T-cell (primary cell): ENCODE measurements at places on chromosomes 4 and X. TPM values are rescaled to one million over a fixed set of nuclear protein-coding genes. Genes with fewer than 3 reads are reported as not detected.

The GASK1B gene
- not detected for total RNA-seq

The ENPP6 gene
- total RNA-seq = not detected

The CDKL5 gene
- total RNA-seq = 3.9 TPM

The OPRPN gene
- not detected for total RNA-seq

The NBDY gene
- 33.8 TPM for total RNA-seq

The C4orf50 gene
- total RNA-seq = 0.28 TPM

The ARR3 gene
- not detected for total RNA-seq

The YIPF7 gene
- not detected for total RNA-seq

The SMIM14 gene
- 15.5 TPM for total RNA-seq

The CXCL1 gene
- not detected for total RNA-seq

The SLC16A2 gene
- 0.33 TPM for total RNA-seq

The DCX gene
- total RNA-seq = not detected

The XAGE2 gene
- not detected for total RNA-seq

The SORCS2 gene
- not detected for total RNA-seq

The BLOC1S4 gene
- 36.6 TPM for total RNA-seq

DNA sequence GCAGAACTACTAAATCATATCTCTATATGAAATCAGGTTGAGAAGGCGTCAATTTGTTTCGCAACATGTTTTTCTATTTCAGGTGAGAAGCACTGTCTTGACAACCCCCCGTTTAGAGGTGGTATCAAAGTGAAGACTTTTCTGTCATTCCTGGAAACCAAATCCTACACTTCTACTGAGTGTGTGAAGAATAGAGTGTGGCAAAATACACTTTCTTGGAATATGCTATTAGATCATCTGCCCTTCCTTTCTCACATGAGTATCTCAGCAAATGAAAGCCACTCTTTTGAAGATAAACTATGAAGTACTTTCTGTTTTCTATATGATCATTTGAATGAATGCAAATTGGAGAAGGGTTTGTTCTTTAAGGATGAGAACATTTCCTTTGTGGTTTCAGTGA is 174.0 kb upstream of the FMR1 start:
- no peak for DNase-seq

GRCh38 chr4:142160509-142160908 is 524.1 kb downstream of the IL15 start:
- DNase-seq = no peak

DNA sequence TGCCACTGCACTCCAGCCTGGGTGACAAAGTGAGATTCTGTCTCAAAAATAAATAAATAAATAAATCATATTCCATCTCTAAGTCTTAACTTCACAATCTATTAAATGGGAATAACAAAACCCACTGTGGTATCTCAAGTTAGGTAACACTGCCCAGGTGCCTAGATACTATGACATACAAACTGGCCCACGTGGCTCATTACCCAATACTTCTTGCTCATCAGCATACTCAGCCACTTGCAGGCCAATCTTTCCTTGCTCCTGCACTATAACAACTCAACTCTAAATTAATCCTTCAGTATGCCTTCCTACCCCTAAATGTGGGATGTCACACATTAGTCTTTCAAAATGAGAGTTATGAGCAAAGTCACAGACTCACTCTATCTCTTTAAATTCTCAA is 230.1 kb downstream of the OPHN1 start:
- no peak for DNase-seq

DNA sequence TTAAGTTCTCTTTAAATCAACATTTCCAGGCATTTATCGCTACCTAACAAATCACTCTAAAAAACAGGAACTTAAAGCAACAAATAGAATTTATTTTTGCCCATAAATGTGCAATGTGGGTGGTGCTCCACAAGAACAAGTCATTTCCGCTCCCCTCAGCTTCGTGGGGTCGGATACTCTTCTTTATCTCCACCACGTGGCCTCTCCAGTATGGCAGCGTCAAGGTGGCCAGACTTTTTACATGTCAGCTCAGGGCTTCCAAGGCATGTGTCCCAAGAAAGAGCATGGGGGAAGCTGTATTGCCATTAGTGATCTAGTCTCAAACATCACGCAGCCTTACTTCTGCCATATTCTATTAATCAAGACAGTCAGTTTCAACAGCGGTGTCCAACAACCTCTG is 249.2 kb upstream of the NOCT start:
- DNase-seq = no peak

DNA sequence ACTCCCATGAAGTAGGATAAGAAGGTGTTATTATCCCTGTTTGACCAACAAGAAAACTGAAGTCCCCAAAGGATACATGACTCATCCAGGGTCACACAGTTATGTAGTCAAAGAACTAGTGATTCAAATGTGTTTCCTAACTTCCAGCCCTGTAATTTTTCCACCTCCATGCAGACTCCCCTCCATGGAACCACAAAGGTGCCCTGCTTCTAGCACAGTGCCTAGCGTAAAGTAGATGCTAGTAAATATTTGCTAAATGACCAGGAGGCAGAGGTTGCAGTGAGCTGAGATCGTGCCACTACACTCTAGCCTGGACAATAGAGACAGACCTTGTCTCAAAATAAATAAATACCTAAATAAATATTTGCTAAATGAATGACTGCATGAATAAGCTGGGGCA is 55.8 kb downstream of the FRMPD3 start:
- DNase-seq = no peak

- DNase-seq = no peak
These were observed 90.1 kb upstream of the MAPK10 start for GRCh38 chr4:86449746-86450588.

GRCh38 chr4:4325321-4325720 is 35.3 kb downstream of the ZBTB49 start:
- DNase-seq = no peak

DNA sequence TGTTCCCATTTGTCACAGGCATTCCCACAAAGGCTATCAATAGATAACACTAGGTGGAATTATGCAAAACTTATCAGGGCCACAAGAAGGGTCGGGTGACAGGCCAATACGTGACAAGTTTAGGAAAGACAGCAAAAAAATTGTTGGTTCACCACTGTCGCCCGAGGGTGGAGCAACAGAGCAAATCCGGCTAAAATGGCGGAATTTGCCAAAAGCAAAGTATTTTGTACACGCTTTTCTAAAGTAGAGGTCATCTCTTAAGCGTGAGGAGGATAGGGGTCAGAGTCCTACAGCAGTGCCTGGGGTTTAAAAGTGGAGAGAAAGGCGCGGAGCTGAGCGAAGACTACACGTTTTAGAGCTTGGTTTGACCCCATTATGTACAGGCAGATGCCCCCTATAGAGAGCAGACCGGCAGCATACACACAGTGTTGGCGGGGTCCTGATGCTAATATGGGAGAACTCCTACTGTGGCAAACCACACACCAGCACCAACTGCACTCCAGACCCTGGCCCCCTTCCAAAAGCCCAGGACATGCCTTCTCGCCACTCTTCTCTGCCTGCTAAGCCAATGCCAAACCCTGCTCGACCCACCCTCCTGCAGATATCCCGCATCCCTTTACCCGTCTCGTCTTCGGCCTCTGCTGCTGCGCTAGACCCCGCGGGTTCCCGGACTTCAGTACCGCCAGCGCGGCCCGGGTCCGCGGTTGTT is 733 bp downstream of the CCNA2 start:
- DNase-seq = no peak

- no peak for DNase-seq
These were observed 38.7 kb upstream of the HELT start for GRCh38 chr4:184979461-184980124.

- no peak for DNase-seq
These were observed 129.6 kb downstream of the DCLK2 start for GRCh38 chr4:150207871-150208270.

- no peak for DNase-seq
These were observed 50.6 kb downstream of the TBL1X start for GRCh38 chrX:9515489-9515888.

DNA sequence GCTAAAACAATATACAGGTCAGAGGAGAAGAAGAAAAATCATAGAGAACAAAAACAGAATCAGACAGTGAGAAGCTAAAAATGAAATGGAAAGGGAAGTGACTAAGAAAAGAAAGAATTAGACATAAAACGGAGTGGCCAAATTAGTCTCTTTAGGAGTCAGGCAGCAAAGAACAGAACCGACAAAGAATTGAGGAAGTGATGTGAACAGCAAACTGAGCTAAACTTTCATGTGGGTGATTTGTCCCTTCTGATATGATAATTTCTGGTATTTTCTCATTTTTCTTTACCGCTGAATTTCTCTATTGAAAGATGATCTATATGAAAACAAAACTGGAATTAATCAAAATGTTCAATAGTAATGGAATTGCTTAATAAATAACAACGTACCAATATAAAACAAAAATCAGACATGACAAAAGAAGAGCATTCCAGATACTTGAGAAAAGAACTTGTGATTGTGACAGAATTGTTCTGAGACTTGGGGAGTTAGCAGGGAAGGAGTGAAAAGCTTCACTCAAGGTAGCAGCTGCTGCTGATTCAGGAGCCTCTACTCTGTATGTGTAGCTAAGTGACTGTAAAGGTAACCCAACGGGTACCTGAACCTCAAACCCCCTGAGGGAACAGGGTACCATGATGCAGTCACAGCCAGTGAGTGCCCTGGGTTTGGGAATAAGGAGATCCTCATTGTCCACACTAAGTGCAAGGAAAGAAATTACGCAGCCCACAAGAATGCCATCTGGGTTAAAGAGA is 8.8 kb downstream of the TAPT1 start:
- DNase-seq = no peak

- DNase-seq = no peak
These were observed 169.8 kb downstream of the SCFD2 start for GRCh38 chr4:53195815-53196661.

DNA sequence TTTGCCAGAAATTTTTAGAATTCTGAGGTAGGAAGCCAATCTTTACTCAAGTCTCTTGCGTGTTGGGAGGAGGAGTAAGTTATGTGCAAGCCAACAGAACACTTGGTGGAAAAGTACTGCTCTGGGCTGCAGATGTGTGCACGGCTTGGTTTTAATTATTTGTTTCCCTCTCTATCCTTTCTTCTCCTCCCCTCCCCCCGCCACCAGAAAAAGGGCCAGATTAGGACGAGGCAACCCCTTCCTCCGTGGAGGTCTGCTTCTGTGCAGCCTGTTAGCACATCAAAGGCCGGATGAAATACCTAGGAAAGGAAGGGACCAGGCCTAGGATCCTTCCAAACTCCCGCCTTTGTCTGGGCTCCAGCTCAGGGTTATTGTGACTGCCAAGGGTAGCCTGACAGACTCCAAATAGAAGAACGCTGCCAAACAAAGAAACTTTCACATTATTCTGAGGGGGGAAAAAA is 1.0 kb upstream of the PGRMC1 start:
- DNase-seq = no peak

- DNase-seq = no peak
These were observed 51.3 kb downstream of the SMAD1 start for GRCh38 chr4:145533001-145533400.

DNA sequence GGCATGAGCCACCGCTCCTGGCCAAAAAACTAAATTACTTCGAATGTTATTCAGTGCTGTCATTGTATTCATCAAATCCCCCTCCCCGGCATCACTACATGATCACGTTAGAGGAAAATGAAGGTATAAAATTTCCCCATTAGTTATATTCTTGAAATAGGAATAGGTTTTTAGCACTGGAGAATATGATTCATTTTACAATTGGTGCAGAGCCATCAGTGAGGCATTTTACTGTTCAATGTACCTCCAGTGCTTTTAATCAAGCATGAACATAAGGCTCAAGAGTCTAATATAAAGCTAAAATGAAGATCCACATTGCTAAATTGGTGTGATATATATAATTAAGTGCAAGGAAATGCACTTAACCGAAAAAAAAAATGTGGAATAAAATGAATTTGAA is 18.3 kb downstream of the KLF3 start:
- no peak for DNase-seq

DNA sequence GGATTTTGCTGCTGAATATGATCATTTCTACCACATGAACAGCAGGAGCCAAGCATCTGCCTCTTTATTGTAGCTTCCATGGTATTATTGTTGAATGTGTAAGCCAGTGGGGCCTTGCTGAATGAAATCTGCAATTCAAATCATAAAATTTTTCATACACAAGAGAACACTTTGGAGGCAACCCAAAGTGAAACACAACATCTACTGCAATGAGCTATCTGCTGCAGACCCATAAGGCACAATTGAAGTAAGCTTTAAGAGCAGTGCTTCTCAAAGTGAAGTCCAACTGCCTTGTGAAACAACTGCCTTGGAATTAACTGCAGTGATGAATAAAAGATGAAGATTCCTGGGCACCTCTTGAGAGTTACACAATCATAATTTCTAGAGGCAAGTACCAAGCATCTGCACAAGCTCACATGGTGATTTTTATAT is 626.3 kb upstream of the INTU start:
- DNase-seq = no peak

DNA sequence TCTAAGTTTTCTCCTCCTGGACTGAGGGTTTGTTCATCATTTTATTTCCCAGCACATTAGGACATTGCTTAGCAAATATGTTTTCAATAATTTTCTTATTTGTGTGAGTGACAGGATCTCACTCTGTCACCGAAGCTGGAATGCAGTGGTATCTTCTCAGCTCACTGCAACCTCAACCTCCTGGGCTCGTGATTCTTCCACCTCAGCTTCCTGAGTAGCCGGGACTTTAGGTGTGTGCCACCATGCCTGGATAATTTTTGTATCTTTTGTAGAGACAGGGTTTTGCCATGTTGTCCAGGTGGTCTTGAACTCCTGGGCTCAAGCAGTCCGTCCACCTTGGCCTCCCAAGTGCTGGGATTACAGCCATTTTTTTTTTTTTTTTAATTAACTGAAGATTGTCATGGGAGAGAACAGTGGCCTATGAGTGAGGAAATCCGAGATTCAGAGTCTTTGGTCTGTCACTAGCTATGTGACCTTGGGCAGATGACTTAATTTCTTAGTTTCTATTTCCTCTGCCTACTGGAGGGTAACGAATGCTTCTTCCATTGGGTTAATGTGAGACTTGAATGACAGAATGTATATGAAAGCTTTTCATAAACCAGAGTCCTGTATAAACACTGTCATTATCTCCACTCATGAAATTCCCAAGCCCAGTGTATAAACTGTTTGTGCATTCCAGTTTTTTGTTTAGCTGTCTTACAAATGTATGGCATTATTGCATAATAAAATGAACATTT is 23.9 kb downstream of the MOB1B start:
- DNase-seq = no peak

DNA sequence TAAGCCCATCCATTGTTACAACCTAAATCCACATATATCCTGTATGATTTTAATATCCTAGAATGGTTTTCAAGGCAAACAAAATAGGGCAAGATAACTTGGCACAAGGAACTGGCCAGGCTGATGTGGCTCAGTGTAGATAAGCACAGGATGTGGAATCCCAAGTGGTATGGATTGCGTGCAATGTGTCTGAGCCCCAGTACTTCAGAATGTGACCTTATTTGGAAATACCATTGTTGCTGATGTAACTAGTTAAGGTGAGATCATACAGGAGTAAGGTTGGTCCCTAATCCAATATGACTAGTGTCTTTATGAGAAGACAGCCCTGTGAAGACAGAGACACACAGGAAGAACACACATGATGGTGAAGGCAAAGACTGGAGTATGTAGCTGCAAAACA is 72.4 kb downstream of the IL21 start:
- no peak for DNase-seq

GRCh38 chr4:122278976-122279375 is 99.8 kb upstream of the ADAD1 start:
- DNase-seq = no peak
